PC-9 (cell line): ENCODE measurements at places on chromosomes 2 and 18.

- DNase-seq = no peak
Measured at GRCh38 chr2:104790901-104791495, 62.9 kb upstream of the POU3F3 start.

GRCh38 chr2:189248141-189248540 is 68.6 kb upstream of the COL5A2 start:
- DNase-seq = no peak

DNA sequence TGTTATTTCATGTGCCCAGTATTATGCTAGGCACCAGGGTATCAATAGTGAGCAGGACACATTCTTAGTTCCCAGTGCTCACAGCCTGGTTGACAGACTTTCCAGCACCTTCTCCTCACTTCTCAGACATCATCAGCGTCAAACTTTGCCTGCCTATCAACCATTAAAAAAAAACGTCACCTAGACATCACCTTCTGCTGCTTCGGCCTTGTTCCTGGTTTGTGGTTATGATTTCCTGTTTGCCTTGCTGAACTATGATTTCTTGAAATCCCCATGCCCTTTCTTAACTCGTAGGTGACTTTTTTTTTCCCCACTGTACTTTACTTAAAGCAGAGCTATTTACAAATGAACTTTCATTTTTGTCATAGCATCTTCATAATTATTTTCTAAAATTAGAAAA is 60.4 kb upstream of the NABP1 start:
- peak; percentile 67 for DNase-seq

- no peak for DNase-seq
Measured at GRCh38 chr2:47541848-47542450, 139.0 kb downstream of the MSH2 start.

DNA sequence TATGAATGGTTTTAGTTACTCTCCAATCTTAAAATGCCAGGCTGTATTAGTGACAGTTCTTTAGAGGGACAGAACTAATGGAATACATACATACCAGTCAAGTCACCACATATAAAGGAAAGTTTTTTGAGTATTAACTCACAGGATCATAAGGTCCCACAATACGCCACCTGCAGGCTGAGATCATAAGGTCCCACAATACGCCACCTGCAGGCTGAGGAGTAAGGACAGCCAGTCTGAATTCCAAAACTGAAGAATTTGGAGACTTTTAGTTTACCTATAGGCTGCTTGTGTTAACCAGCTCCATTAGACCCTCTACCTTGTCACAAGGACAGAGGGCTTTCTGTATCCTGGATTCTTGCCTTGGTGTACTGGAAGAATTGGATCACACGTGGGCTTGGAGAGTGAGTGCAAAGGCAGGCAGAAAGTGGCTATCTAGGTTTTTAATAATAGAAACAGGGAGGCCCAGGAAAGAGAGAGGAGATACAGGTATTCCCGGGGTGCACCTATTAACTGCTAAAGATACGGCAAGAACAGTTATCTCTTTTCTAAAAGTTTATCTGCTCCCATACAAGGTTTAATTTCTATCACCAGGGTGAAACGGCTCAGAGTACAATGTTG is 234.9 kb upstream of the CYRIA start:
- peak; percentile 30 for DNase-seq

GRCh38 chr18:24187049-24187448 is 48.2 kb downstream of the CABYR start:
- DNase-seq = no peak
